ENCODE measurements at places on chromosomes 16 and 17.

- no peak for DNase-seq
Observed at GRCh38 chr17:37506678-37507077, 17.0 kb downstream of the DUSP14 start.

GRCh38 chr16:62717026-62717425, 680.8 kb upstream of the CDH8 start:
- DNase-seq = no peak

GRCh38 chr17:5254414-5254813, 19.8 kb upstream of the SCIMP start:
- DNase-seq = no peak

DNA sequence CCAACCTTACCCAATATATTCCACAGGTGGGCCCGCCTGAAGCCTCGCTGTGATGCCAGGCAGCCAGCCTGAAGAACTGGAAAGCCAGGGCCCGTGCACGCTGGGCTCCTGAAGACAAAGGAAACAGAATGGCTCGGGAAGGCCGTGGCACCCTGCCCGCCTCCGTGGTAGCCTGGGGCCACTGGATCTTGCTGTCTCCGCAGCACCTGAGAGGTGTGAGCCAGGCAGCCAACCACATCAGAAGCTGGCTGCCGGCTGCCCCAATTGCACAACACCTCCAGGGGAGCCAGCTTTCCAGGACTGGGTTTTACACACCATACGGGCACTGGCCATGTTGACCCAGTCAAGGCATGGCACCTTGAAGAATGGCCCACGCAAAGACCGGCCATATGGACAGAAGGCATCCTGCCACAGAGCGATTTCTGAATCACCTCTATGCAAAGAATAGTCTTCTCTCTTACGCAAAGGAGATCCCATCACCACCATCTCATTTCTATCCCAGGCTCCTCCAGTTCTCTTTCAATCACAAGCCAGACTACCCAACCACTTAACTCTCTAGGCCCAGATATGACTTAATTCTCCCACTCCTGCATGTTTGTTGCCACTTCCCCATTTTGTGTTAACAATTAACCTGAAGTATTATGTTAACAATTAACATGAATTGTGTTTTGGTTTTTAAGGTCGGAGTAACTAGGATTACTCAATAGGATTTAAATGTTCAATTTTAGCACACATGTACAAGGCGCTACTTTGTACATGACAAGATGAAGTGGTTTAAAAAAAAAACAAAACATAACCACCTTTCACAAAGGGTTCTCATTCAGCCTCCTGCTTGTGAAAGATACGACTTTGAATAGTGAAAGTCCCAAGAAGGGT, 32.1 kb downstream of the ZFHX3 start:
- DNase-seq = no peak

DNA sequence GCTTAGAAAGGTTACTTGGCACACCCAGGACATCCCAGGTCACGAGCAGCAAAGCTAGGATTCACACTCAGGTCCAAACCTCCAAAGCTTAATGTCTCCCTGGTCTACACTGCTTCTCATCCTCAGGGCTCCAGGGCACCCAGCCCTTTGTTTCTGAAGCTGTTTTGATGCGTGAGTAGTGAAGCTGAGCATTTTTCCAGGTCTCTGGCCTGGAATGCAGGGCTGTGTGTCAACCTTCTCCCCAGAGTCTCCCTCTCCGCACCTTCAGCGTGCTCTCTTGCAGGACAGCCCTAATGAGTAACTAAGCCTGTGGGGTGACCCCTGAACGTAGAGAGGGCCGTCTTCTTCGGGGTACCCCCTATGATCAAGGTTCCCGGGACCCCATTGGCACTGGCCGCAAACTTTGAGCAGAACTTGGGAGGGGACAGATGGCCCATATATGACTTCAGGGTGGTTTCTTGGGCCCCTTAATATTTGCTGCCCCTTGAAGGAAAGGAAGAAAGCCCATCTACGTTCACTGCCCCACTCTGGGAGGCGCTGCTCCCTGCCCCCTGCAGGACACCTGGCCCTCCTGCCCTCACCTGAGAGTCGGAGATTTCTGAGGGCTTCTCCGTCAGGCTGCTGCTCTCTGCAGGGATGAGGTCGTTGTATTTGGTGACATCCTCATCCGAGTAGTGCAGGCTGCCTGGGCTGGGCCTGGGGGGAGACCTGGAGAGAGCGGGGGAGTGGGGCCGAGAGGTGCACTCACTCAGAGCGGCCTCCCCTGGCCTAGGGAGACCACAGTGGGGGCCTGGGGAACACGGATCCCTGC, 36.4 kb upstream of the CDC42EP4 start:
- no peak for DNase-seq

GRCh38 chr17:34370376-34370996, 7.5 kb upstream of the CCL1 start:
- no peak for DNase-seq

GRCh38 chr16:24989494-24989893, 25.7 kb downstream of the ARHGAP17 start:
- no peak for DNase-seq
